ENCODE measurements at places on chromosomes 13 and 19. TPM values are rescaled to one million over a fixed set of nuclear protein-coding genes. Genes with fewer than 3 reads are reported as not detected.
A peak's percentile ranks its signal among the peaks of the same experiment; 100 is the strongest.

DNA sequence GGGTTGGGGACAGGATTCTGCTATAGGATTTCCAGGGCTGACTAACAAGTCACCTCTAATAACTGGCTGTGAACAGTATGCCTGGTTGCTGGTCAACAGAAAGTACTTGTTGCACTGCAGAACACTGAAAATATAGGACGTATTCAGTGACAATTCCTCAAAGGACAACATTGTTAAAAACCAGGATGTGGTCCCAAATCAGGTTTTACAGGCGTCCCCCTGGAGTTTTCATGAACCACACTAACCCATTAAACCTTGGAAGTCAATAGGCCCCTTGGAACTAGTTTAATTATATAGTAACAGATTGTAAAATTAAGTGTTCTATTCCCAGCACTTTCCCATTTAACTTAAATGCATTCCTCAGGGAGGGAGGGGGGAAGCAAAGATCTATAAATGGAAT lies 495.4 kb downstream of the TBC1D4 start:
- H3K27me3 ChIP-seq: no peaks in the 10 kb centered on the region
- no peaks in the 10 kb centered on the region for H3K4me1 ChIP-seq
- DNase-seq: no peak
- H3K36me3 ChIP-seq: no peaks in the 10 kb centered on the region

DNA sequence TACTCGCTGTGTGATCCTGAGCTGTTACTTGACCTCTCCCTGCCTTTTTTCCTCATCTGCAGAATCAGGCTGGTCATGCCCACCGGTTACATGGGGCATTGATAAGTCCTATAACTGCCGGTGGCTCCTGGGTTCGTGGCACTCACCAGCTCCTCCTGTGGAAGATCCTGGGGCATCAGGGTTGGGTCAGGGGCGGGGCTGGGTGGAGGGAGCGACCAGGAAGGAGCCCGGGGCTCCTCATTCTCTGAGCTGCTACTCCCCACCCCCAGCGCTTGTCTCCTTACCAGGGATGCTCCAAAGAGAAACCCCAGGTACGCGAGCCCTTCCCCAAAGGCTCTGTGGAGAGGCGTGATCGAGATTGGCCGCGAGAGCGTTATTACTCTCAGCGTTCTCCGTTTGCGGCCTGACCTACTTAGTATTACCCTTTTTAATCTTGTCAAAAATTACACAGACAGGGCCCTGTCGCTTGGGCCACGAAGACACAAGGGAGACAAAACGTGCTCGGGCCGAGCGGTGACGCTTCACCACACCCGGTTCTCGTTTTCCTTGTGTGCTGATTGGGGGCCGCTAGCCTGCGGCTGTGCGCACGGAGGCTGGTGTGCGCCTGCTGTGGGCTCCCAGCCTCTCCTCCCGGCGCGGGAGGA lies 10.7 kb downstream of the HDGFL2 start:
- peaks cover 7% of the 10 kb centered on the region for H3K36me3 ChIP-seq
- H3K27ac ChIP-seq: no peak overlapping the region
- no peak for DNase-seq

DNA sequence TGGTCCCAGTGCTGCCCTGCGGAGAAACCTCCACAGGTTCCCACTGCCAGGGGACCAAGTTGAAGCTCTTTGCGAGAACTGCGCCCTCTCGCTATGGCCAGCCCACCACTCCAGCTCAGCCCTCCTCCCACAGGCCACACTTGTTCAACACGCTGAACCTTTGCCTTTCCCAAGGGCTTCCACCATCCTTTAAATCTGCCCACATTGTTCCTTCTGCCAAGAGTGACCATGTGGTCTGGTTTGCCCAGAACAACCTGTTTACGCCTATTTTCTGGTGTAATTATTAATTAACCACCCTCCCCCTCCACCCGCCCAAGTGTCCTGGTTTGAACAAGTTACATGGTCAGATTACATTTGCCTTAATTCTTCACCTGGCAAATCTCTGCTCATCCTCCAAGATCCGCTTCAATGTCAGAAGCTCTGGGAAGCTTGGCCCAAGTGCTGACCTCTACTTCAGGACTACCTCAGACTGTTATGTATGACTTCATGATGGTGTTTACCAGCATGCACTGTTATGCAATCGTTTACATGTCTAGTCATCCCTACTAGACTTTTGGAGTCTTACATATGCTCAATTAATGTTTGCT lies 12.0 kb upstream of the USP12 start:
- H3K27ac ChIP-seq: no peak overlapping the region
- H3K4me3 ChIP-seq: no peak overlapping the region
- no peak for DNase-seq
- no peaks in the 10 kb centered on the region for H3K4me1 ChIP-seq
- H3K36me3 ChIP-seq: no peaks in the 10 kb centered on the region
- H3K27me3 ChIP-seq: peaks cover 2% of the 10 kb centered on the region

DNA sequence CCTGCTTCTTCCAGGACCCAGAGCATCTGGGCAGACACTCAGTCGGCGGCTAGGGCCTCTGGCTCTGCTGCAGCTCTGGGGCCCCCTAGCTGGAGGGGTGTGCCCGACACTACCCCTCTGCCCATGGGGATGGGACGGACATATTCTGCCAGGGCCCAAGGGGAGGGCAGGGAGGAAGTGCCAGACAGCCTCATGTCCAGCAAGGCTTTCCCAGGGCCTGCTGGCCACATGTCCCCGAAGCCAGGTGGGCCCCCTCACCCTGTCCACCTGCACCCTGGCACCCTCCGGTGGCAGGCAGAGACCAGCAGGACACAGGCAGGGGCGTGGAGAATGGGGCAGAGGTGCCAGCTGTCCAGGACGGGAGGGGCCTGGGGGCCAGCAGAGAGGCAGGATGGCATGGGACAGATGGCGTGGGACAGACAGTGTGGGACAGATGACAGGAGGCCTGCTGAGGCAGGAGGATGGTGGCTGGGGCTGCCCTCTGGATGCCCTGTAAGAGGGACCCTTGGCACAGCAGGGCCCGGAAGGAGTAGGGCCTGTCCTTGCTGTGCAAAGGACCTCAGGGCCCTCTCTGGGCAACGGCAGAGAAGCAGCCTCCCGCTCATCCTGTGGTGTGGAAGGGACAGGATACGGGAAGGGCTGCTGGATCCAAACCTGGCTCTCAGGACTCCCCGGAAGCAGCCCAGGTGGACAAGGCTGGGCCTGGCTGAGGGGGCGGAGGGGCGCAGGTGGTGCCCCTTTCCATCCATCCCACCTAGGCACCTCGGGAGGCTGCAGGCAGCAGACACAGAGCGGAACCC lies 29.1 kb downstream of the CEBPG start:
- DNase-seq: no peak
- no peaks in the 10 kb centered on the region for H3K36me3 ChIP-seq
- H3K4me1 ChIP-seq: no peaks in the 10 kb centered on the region
- H3K27me3 ChIP-seq: no peaks in the 10 kb centered on the region
- H3K27ac ChIP-seq: no peak overlapping the region

DNA sequence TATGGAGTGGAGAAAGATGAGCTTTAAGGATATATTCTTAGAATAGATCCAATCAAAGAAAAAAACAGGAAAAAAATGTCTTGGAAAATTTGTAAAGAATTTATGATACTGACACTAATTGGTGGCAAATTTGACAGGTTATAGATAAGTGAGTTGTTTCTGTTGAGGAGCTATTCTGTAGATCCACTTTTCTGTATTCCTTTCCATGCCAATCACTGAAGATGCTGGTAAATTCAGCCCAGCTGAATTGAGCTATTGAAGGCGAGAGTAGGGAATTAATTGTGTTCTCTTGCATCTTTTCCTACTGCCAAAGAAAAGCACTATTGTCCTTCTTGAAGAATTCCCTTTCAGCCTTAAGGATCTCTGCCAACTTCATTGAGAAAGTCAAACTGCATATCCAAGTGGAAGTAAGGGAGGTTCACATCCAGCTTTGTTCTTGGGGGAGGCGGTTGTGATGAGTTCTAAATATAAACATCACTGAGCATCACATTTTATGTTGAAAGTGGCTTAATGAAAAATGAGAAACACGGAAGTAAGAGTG lies 113.1 kb downstream of the PCDH9 start:
- H3K27me3 ChIP-seq: no peaks in the 10 kb centered on the region
- H3K4me1 ChIP-seq: no peaks in the 10 kb centered on the region
- H3K27ac ChIP-seq: no peak overlapping the region
- H3K36me3 ChIP-seq: no peaks in the 10 kb centered on the region
- no peak for DNase-seq

DNA sequence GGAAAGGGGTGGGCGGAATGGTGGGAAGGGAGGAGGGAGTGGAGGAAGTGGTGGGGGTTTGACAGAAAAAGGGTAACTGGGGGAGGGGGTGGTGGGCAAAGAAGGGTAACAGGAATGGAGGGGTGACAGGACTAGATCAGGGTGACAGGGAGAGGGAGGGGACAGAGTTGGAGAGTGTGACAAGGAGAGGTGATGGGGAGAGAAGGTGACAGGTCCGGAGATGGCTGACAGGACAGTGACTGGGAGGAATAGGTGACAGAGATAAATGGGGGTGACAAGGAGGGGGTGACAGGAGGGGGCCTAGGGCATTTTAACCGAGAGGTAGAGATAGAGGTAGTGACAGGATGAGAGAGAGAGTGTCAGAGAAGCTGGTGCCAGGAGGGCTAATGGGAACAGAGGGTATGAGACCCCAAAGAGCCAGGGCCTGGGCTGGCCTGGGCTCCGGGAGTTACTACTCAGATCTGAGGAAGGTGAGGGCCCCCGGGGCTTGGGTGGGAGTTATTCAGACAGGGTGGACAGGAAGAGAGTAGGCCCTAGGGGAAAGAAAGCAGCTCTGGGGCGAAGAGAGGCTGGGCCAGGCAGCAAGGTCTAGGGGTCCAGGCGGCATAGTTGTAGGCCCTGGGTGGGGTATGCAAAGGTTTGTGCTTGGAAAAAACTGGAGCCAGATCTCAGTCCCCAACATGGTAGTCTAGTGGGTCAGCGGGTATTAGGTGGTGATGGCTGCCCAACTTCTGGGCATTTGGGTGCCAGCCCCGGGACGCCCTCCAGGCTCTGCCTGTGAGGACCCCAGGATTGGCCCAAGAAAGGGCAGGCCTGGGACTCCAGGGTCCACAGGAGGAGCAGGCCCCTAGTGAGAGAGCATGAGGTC lies 660 bp downstream of the CIC start:
- H3K27ac ChIP-seq: peak overlapping the region; percentile 99
- H3K4me1 ChIP-seq: peaks cover 33% of the 10 kb centered on the region
- H3K36me3 ChIP-seq: peaks cover 20% of the 10 kb centered on the region
- no peaks in the 10 kb centered on the region for H3K27me3 ChIP-seq
- H3K4me3 ChIP-seq: no peak overlapping the region
- DNase-seq: no peak

DNA sequence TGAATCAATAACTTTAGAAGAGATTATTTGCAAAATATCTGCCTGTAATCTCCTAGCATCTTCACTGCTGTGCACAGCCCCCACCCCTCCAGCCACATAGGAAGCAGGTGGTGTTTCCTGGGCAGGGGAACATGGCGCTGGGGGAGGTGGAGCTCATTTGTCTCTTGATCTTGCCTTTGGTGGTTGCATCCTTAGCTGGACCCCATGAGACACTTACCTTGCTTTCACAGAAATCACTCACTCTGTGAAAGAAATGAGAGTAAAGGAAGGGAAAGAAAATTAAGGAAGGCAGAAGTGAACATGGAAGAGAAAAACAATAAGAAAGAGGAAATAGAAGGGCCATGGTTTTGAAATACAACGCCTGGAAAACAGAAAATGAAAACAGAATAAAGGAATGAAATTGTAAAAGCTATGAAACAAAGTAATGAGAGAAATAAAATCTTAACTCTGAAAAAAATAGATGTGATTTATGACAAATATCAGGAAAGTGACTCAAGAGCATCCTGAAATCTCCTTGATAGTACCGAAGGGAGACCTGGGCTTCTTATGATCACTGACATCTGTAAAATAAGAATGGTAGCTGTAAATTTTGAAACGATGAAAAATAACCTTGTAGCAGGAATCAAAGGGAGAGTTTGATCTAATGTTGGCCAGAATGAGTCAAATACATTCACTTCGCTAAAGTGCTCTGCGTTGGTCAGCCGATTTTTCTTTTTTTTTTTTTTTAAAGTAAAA lies 17.2 kb upstream of the RNASEH2B start:
- peak overlapping the region; percentile 99 for H3K27ac ChIP-seq
- H3K36me3 ChIP-seq: peaks cover 36% of the 10 kb centered on the region
- H3K4me3 ChIP-seq: peak overlapping the region; percentile 70
- H3K4me1 ChIP-seq: peaks cover 53% of the 10 kb centered on the region
- peak; percentile 66 for DNase-seq

GRCh38 chr19:50663482-50663790 lies 14.2 kb downstream of the C19orf81 start:
- peaks cover 29% of the 10 kb centered on the region for H3K27me3 ChIP-seq
- H3K36me3 ChIP-seq: no peaks in the 10 kb centered on the region
- H3K27ac ChIP-seq: no peak overlapping the region

DNA sequence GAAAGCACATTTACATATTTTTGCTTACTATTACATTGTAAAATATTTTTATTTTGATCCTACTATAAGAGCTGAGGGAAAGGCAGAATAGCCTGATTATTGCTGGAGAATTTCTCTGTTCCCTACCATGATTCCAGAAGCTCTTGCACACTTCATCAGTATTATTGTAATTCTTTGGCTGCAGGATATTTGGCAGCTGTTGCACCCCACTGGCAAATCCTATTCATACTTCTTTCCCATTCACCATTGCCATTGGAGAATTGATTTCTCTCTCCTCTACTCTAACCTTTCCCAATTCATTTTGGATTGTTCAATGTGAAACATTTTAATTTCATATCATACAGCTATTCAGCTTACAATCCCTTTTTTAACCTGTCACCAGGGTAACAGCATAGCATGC lies 238.0 kb downstream of the GGACT start:
- no peaks in the 10 kb centered on the region for H3K27me3 ChIP-seq
- H3K4me3 ChIP-seq: no peak overlapping the region
- H3K36me3 ChIP-seq: no peaks in the 10 kb centered on the region
- no peaks in the 10 kb centered on the region for H3K4me1 ChIP-seq
- no peak for DNase-seq

DNA sequence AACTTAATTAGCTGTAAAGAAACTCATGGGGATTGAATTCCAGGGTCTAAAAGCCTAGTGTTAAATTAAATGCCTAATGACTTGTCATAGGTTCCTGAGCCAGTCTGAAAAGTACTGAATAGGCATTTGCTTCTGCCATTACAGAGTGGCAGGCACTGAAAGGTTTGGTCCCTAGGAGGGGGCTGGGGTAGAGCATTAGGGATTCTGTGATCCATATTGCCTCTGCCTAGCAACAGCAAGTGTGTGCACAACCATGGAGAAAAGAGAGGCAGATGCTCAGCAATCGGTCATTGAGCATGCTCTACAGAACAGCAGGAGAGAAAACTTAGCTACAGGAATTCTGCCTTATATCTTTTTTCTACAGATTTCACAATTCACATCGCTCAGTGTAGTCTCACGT lies 133.5 kb downstream of the TRPC4 start:
- no peaks in the 10 kb centered on the region for H3K27me3 ChIP-seq
- no peaks in the 10 kb centered on the region for H3K36me3 ChIP-seq
- no peak overlapping the region for H3K27ac ChIP-seq
- no peaks in the 10 kb centered on the region for H3K4me1 ChIP-seq
- H3K4me3 ChIP-seq: no peak overlapping the region

DNA sequence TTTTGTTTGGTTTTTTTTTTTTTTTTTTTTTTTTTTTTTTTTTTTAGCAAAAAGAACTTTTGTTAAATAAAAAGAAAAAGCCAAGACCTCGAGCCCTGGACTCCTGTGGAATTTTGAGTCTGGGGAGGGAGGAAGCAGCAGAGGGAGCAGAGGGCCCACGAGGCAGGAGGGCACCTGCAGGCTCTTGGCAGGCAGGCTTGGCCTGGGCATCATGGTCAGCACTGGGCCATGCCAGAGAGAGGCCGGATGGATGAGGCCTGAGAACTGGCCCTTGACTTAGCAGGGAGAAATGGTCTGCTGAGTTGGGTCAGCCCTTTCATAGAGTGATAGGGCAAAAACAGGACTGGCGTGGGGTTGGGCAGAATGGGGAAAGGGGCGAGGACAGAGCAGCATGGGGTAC lies 100.4 kb downstream of the GPR12 start:
- no peaks in the 10 kb centered on the region for H3K36me3 ChIP-seq
- H3K4me1 ChIP-seq: no peaks in the 10 kb centered on the region
- no peak overlapping the region for H3K4me3 ChIP-seq
- no peak for DNase-seq

Gene UQCRFS1
- total RNA-seq: 29.6 TPM

Gene KCNJ14
- 0.87 TPM for total RNA-seq
